ENCODE measurements at places on chromosomes 3 and 15.
A peak's percentile ranks its signal among the peaks of the same experiment; 100 is the strongest.

DNA sequence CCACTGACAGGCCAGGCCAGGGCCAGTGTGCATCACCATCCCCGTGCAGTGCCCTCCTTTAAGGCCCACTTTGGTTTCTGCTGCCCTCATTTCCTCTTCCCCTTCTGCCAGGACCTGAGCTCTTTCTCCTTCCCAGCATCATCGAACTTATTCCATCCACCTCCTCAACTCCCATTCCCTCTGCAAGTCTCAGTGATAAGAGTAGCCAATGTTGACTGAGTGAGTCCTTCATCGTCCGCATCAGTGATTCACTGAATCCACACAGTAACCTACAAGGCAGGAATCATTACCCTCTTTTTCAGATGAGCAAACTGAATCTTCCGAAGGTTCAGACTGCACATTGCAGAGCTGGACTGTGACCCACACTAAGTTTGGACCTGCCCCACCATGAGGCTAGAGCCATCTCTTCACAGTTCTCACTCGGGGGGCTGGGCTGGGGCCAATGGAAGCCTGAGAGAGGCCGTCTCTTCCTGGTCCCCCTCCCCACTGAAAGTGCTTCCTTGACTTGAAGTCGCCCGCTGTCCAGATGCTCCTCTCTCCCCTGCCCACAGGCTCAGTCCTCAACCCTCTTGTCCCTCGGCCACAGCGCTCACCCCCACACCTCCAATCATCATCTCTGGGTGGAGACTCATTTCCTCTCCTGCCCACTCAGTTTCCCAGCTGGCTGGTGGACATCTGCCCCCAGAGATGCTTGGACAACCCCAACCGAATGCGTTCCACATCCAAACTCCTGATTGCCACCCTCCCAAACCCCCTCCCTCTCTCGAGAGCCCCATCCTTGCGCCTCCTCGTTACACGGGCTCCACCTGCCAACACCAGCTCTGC is 15.2 kb upstream of the ANPEP start:
- no peak for DNase-seq

GRCh38 chr3:126287536-126288241 is 69.5 kb downstream of the KLF15 start:
- peak; percentile 71 for DNase-seq

DNA sequence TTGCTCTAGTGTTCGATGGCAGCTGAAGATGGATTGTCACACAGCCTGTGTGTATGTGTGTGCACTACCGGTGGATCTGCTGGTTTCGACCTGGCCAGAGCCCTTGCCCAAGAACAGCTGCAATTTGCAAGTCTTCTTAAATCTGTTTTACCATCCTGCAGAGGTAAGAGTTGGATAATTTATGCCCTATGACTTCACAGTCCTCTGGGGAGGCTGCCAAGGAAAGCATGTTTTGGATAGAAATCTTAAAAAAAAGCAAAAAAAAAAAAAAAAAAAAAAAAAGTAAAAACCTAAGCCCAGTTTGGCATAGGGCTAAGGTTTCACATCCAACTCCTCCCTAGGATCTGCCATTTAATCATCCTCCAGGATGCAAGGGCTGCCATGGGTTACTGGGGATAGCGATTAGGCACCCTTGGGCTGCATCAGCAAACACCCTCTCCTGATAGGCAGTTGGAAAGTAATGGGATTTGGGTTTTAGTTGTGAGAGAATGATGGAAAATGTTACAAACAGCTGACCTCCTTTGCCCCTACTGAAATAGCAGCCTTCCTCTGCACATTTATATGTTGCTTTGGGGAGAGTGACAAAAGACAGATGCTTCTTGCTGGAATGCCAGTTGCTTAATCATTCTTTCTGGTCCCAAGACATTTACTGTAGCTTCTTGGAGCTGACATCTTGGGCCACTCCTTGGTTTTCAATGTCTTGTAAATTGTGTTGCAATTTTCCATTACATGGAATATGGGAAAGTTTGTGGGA is 35.4 kb downstream of the CD200R1L start:
- no peak for DNase-seq

DNA sequence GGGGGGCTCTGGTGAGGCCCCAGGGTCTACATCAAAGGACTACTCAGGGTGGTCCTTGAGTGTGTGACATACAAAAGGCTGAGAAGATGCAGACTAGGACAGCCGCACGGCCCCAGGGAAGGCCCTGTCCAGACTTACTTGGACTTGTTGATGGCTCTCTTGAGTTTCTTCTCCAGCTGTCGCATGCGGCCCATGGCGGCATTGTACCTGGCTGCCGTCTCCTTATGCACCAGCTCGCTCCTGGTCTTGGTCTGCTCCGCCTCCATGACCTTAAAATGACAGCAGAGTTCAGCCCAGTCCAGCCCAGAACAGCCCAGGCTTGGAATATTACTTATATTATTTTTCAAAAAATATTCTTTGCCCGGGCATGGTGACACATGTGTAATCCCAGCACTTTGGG is 56.0 kb downstream of the CAPN7 start:
- DNase-seq: no peak

- DNase-seq: no peak
Measured at GRCh38 chr3:186953011-186953487, 22.7 kb downstream of the ST6GAL1 start.

DNA sequence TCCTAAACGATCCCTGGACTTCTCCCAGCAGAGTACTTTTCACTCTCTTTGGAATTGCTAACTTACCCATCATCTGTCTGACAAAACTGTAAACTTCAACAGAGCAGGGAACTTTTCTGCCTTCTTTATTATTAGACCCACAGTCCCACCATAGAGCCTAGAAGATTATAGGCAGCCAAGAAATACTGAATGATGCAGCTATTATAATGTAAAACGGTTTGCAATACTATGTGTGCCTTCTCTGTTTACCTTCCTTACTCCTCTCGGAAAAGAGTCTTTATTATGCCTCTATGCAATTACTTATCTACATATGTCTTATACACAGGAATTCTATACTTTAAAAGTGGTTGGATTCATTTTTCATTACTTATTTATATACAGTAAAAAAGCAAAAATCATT is 36.0 kb downstream of the SHQ1 start:
- no peak for DNase-seq

GRCh38 chr15:75530169-75530568 is 48.9 kb downstream of the PTPN9 start:
- no peak for DNase-seq

DNA sequence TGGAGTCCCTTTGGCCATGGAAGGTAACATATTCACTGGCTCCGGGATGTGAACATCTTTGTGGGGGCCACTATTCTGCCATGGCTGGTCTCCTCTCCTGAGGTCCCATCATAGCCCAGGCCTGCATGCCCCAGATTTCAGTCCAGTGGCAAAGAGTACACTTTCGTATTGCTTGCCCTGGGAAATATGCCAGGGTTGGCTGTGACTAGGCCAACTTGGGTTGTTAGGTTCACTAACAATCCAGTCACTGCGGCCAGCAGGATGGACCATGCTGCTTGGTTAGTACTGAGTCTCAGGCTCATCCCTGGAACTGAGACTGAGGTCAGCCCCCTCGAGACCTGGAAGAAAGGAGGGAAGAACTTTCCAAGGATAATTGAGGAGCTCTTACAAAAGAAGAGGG is 9.8 kb upstream of the EEFSEC start:
- no peak for DNase-seq

GRCh38 chr15:80461356-80462095 is 57.3 kb downstream of the ARNT2 start:
- no peak for DNase-seq

DNA sequence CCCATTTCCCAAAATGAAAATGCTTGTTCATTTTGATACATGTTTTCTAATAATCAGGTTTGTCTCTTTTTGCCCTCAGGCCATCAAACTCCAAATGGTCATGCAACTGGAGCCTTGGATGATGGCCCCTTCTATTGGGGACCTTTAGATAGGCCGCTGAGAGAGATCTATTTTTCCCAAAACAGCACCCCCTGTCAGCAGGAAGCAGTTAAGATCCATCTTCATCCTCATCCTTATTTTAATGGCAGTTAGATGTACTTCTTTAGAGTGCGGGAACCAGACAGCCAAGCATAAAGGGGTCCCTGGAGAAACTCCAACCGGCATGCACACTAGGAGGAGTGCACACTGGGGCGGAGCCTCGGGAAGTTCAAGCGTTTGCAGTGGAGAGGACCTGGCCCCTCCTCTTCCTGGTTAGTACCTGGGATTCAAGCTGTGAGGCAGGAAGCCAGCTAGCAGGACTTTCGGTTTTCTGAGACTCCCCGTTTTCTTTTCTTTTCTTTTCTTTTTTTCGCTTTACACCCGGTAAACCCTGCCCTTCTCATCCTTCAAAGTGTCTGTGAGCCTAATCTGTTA is 31.9 kb upstream of the STRIT1 start:
- peak; percentile 53 for DNase-seq

DNA sequence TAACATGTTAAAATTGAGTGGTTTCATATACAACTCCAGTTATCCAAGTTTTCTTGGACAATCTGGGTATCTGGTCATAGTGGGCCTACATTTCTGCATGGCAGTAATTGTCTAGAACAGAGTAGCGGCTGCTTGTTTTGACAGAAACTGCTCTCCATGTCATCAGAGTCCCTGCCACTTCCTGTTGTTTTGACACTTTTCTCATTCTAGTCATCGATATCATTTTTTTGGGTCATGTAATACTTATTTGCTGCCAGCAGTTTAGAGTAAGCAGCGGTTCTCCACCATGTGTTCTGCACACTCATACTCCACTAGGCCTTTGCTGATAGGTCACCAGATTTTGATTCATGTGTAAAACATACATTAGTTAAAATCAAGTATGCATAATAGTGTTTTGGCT is 81.5 kb downstream of the SLC25A26 start:
- DNase-seq: no peak

DNA sequence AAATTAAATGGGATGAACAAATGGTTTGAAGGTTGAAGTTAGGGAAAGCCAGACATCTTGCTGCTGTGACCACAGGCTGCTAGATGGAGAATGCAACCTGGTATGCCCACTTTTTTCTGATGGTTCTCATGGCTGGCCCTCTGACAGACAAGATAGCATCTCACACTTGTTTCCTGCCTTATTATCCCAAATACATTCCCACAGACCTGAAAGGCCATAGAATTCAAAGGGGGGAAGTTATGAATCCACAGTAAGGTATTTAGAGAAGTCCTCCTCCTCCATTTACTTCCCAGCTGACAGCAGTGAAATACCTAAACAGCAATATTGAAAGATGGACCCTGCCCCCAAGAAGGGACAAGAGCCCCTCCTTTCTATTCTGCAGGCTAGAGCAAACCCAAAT is 32.4 kb downstream of the LEO1 start:
- no peak for DNase-seq

DNA sequence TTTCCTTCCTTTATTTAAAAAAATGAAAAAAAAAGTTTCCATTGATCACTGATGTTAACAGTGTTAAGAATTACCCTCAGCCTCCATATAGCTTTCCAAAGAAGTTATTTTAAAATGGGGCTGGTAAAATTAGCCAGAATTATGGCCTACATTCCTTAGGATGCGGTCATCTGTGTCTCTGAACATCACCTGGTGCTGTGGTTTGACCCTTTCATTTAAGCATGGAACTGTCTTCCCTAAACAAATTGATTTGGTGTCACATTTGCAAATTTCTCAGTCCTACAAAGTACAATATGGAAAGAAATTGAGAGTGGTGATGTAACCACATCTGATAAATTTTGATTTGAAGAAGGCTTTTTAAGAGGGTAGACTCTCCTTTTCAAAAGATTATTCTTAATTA is 40.3 kb upstream of the ZPLD1 start:
- DNase-seq: no peak

DNA sequence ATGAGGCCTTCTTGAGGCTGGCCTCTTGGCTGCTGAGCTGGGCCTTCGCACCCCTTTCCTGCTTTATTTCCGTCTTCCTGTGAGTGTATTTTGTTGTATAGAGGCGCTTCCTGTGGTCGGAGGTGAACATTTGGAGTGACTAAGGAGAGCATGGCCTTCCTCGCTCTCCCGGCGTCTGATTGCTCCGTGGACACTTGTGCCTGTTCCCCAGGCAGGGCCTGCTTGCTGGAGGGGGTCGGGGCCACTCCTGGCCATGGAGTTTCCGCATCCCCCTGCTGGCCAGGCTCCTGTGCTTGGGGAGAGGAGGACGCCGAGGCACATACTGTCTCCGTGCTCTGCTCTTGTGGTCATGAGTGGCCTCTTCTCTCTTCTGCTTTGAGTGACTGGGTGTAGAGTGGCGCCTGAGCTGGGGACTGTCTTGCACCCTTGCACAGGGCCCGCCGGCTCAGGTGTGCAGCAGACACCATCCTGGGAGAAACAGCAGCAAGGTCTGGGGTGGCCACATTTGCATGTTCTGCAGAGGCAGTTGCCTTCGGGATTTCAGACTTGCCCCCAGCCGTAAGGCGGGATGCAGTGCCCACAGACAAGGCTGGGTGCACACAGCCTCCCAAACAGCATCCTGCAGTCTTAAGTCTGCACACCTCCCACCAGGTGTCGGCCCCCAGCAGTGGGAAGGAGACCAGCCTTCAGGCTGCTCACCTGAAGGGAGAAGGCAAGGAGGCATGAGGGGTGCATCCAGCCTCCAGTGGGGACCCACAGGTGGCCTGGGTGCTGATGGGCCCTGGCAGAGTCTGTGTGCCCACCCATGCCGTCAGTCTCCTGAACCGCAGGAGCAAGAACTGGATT is 16.4 kb downstream of the KLF13 start:
- no peak for DNase-seq

DNA sequence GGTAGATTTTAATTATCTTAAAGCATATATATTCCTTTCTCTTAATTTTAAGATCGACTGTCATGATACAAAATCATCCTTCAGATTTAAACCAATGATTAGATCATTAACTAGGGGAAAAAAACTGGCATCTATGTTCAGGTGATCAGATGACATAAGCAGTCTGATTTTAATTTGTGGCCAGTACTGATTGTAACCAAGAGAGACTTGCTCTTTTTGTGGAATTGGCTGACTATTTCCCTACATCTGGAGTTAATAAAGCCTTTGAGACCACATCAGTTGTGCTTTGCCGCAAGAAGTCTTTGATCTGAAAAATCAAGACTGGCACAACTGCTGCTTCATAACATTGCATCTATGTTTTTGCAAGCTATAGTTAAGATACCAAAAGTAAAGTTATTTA is 148.4 kb upstream of the CGNL1 start:
- no peak for DNase-seq

GRCh38 chr15:70322051-70322668 is 224.4 kb upstream of the TLE3 start:
- DNase-seq: no peak

- DNase-seq: peak; percentile 15
Measured at GRCh38 chr3:159616234-159616825, 372.3 kb upstream of the IL12A start.

DNA sequence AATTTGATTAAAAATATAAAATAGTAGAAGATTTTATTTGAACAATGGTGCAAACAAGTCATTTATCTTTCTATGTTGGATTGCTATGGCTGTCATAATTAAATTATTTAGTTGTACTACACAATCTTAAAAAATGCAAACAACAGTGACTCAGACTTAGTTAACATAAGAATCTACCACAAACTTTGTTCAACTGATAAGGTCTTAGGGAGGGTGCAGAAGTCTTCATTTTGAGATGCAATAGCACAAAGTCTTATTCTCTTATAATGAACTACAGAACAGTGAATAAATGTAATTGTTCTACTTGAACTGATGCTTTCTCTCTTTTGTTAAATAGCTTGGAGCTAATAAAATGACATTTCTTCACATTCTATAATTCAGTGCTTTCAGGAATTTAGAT is 482.8 kb upstream of the NAALADL2 start:
- DNase-seq: no peak

- no peak for DNase-seq
Measured at GRCh38 chr3:130715616-130716015, 31.0 kb downstream of the PIK3R4 start.

Data from NCI-H146 (cell line).